ENCODE measurements at places on chromosomes 7 and 10.

DNA sequence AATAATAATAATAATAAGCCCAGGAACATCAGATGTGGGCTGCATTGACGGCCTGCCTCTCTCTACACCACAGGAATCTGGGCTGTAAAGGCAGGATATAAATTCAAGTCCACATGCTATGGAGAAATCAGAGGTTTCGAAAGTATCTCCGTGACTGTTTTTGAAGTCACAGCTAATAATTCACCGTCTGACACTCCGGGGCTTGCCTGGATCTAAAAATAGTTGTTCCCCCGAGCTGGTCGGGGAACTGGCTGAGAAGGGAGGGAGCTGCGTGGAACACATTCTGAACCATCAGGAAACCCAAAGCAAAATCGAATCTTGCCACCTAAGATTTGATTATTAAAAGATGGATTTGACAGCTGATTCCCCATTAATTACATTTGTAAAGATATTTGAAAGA, 35.4 kb downstream of the KLF6 start:
- peak; percentile 85 for DNase-seq

DNA sequence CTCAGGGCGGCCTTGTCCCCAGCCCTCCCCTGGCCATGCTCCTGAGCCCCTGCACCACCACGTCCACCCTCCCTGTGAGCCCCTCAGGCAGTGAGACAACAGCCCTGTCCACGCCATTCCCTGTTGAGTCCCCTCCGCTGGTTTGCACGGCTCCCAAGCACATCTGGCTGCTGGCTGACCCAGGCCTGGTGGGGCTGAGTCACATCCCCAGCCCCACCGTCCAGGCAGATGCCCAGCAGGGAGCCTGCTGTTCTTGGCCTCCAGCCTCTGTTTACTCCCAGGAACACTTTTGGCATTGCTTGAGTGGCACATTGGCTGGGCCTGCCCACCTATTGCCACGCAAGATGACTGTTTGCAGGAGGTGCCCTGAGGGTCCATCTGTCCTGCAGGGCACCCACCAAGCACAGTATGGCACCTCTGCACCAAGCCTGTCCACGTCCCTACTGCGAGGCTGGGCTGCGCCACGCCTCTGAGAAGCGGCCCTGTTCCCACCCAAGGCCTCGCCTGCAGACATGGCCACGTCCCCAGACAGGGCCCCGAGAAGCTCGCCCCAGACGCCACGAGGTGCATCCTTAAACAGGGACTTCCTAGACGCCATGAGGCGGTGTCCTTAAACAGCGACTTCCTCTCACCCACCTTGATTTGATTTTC, 48.4 kb upstream of the INPP5A start:
- peak; percentile 15 for DNase-seq

DNA sequence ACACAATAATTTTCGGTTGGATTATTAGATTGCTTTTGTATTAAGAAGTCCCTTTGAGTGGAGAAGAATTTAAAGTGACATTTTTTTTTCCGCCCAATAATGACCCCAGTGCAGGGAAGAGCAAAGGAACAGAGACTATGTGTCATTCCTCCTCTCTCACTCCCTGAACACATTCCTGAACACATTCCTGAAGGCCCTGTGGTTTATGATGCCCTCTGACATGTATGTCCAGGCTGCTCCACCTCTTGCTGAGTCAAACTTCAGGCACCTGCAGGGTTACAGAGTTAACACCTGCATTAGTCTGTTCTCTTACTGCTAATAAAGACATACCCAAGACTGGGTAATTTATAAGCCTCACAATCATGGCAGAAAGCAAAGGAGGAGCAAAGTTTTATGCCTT, 704.0 kb upstream of the LRRN3 start:
- peak; percentile 69 for DNase-seq

GRCh38 chr7:158907390-158907789, 51.0 kb downstream of the DYNC2I1 start:
- DNase-seq: no peak

DNA sequence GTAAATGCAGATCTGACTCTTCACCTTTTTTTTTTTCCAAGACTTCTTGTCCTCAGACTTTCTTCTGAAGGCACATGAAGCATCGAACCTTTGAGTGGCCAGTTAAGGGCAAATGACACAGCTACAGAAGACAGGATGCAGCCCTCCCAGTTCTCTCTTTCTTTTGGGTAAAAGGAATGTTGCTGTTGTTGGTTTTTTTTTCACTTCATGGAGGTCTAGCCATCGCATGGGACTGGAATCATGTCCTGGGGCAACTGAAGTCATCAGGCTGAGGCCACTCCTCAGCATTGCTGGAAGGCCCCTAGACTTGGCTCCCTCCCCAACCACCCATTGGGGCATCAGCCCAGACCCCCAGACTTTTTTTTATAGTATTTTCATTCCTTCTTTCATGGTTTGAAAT, 896.5 kb downstream of the SORCS1 start:
- no peak for DNase-seq

GRCh38 chr7:128908750-128909624, 1.5 kb downstream of the KCP start:
- no peak for DNase-seq

DNA sequence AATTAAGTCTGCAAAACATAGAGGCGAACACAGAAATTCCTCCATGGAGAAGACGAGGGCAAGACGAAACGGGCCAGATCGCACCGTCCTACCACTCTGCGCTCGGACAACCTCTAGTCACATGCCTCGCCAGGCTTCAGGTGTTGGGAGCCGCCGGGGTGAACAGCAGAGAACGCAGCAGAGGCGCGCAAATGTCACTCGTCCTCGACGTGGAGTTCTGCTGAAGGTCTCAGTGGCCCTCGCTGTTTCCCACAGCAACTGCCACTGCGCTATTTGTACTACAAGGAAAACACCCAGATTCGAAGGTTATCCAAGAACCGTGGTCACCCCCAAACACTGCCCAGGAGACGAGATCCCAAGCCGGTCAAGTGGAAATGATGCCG, 9.2 kb downstream of the CTBP2 start:
- no peak for DNase-seq

- no peak for DNase-seq
These were observed 111.7 kb upstream of the STARD3NL start for GRCh38 chr7:38066391-38066790.

DNA sequence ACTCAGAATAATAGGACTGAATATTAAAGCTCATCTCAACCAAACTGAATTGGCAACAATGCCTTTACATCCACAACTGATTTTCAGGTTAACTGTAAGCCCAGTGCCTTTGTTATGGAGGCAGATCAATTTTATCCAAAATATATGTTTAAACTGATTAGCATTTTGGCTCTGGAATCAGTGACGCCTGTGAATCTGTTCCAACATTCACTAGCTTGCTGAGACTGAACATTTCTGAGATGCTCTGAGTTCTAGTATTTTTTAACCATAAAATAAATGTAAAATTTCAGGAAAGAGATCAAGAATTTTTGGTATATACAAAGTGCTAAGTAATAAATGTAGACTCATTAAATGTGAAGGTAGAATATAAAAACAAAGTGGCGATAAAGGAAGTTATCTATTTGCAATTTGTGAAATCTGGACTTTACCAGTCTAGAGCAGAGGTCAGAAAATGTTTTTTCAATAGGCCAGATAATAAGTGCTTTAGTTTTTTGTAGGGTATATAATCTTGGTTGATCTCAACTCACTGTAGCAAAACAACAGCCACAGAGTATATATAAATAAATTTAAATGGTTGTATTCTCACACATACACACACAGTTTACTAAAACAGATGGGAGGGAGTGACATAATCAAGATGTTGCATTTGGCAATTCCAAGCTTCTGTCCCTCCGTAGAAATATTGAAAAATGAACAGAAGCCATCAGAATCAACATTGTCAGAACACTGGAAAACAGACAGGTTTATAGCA, 560.3 kb downstream of the ZWINT start:
- DNase-seq: no peak

DNA sequence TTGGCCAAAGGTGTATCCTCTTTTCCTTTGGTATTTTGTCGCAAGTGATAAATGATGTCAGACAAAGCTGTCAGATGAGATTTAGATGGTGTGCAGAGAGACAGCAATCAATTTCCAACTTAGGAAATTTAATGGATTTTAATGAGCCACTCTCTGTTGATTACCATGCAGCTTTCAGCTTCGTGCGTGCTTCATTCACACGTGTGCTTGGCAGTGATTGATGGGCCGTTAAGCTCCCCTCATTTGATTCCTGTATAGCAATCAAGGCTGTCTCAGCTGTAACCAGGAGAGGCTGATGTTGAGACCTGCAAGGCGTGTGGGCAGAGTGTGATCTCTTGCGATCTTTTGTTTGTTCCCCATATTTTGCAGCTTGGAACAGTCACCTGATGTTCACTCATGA, 439.6 kb downstream of the CALN1 start:
- no peak for DNase-seq

DNA sequence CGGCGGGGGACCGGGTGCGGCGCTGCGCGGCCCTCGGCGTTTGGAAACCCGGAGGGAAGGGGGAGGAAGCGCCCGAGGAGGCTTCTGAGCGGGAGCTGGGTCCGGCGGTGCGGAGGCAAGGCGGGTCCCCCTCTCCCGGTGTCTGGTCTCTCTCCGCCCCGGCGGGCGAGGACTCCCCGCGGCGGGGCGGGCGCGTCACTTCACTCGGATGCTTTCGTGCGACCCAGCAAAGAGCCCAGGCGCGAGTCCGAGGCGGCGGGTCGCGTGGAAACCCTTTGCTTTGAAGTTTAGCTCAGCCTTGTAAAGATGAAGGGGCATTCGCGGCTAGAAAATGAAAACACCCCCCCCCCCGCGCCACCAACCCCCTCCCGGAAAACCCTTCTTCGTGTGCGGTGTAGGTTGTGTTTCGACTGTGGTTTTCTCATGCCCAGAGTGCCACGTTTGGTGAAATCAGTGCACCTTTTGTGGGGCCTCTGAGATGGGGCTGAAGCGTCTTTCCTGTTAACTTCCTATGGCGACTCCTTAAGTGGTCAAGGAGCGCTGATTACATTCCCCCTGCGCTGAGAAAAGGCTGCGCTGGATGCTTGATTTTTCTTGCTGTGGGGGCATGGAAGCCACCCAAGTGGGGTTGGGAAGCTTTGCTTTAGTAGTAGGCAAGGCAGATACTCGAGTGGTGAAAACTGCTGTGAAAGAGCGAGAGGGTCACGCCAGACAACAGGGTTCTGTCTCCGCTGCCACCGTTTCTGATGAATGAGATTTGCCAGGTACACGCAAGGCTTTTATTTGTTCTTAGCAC, 876 bp downstream of the GNAI1 start:
- peak; percentile 37 for DNase-seq

DNA sequence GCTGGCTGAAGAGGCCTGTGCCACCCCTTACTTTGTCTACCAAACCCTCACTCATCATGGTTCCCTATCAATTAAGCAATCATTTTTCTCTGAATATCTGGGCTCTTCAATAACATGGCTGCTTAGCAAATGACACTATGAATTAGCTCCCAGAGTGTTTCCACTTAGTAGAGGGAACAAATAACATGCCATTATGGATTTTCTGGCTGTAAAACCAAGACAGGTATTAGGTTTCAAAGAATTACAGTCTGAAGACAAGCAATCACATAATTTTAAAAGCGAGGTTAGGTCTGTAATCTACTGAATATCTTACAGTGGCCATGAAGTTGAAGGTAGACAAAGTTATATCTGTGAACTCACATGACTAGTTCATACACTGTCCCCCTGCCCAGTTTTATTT, 220.8 kb upstream of the PHYHIPL start:
- DNase-seq: no peak

GRCh38 chr10:20302033-20302432, 485.8 kb downstream of the PLXDC2 start:
- DNase-seq: no peak

GRCh38 chr10:43372765-43373361, 1.4 kb downstream of the FXYD4 start:
- no peak for DNase-seq

DNA sequence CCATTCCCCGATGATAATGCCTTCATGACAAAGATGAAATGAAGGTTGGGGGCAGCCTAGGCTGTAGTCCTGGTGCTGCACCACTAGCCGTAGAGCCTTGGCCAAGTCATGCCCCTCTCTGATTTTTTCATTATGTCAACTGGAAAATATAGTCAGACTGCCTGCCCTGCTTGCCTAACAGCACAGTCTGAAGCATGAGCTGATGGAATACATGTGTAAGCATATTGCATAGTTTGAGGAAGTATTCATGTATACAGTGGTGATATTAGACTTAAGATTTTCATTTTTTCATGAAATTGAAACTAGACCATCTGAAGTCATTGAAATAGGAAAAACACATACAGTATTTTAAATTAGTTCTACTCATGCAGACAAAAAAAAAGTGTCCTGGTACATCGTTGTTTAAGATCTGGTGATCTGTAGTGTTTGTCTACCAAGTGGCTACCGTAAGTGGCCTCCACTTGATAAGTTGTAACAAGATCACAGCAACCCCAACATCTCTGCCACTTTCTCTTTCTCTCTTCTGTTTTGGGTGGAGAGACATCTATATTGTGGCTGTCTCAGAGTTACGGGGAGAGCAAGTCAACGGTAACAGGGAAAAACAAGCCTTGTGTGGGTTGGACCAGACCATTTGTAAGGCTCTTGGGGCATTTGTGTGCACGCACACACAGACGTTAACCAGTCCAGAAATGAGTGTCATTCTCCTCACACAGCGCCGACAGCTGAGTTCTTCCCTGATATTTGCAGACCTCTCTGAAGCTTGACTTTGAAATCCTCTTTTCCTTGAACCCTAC, 716.6 kb upstream of the GALNT17 start:
- DNase-seq: no peak

DNA sequence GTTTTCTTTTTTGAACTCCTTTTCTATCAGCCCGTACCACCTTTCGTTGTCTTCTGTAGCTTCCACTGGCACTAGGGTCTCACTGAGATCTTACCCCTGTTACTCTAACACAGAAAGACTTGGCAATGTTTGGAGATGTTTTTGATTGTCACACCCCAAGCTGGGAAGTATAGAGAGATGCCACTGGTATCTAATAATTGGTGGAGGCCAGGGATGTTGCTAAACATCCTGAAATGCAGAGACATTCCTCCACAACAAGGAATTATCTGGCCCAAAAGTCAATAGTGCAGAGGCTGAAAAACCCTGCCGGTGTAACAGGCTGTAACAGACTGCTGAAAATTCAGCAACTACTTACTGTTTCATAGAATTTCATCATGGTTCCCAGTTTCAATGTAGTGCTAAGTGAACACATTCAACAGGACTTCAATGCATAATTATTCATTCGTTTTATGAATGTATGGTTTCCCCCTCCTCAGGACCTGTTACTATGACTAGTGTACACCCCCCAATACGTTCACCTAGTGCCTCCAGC, 115.9 kb downstream of the TRIM24 start:
- DNase-seq: peak; percentile 22

All from iris pigment epithelial cell (primary cell).